ENCODE measurements at places on chromosomes 13 and 19.

DNA sequence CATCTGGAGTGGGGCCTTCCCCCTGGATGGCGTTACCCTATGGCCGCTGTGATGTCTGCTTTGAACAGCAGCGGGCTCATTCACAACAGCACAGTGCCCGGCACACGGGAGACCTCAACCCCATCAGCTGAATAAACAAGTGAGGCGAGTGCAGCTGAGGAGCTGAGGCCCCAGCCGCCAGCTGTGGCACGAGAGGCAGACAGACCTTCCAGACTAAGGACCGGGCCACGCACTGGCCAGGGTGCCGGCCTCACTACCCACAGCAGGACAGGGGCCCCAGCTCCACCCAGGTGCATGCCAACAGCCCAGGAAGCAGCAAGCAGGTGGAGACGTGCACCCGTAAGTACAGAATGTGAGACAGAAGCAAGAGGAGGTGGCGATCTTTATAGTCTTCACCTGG lies 39.6 kb downstream of the STK24 start:
- no peak for DNase-seq

DNA sequence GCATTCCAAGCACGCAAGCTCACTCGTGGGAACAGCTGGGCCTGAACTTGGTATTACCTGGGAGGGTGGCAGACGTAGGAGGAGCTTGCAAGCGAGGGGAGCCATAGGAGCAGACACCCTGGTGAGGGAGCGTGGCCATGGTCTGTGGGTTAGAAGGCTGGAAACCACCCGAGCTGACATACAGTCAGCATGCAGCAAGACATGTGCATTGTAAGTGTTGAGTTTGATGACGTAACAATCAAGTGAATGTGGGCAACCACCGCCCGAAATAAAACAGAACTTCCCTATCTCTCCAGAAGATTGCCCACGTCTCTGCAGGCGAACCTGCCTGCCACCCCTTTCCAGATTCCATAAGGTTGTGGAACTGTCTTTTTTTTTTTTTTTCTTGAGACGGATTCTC lies 26.8 kb downstream of the UBXN6 start:
- peak; percentile 41 for DNase-seq

DNA sequence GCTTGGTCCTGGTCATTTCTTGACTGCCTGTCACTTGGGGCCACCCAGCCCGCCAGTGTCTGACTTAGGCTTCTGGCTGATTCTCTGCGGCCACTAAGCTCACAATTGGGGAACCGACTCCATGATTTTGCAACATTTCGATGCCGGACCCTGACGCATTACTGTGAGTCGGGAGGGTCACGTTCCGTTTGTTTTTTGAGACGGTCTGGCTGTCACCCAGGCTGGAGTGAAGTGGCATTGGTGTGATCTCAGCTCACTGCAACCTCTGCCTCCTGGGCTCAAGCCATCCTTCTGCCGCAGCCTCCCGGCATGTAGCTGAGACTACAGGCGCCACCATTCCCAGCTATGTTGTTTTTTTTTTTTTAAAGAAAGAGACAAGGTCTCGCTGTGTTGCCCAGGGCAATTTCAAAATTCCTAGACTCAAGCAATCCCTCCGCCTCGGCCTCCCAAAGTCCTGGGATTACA lies 3.2 kb upstream of the ADAT3 start:
- no peak for DNase-seq

DNA sequence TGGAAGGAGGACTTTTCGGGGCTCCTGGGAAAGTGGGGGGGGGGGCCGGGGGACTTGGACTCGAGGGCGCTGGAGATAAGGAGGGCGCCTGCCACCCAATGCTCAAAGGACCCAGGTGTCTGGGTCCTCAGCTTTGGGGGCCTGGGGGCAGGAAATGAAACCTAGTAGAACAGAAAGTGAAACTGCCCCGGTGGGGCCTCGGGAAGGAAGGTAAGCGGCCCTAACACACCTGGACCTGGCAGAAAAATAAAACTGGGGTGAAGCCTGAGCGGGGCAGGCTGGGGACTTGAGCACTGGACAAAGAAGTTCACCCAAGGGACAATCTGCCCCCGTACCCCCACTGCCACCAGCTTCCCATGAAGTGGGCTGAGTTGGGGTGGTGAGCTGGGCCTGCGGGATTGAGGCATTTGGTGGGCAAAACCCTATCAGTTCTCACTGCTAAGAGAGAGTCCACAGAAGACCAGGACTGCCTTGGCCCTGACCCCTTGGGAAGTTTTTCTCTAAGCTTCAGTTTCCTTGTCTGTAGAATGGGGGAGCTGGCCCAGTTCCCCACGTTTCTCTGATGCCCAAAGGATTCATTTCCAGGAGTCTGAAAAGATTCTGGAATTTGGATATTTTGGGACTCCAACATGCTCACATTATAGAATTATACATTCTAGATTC lies 2.3 kb downstream of the PRKD2 start:
- DNase-seq: no peak

GRCh38 chr19:6416658-6417405 lies 7.8 kb downstream of the KHSRP start:
- no peak for DNase-seq

DNA sequence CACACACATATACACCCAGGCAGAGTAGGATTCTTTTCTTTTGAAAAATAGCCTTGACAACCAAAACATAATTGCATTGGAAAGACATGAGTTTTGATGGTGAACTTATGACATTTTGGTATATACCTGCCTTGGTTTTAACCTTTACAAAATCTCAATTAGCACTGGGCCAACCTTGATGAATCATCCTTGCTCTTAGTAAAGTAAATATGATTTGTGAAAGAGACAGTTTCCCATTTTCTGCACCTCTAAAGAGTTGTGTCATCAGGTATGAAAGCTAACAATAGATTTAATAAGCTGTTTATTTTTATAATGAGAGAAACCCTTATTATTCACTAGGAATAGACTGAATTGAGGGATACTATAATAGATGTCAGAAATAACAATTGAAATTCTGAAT lies 15.7 kb upstream of the ENOX1 start:
- DNase-seq: no peak

DNA sequence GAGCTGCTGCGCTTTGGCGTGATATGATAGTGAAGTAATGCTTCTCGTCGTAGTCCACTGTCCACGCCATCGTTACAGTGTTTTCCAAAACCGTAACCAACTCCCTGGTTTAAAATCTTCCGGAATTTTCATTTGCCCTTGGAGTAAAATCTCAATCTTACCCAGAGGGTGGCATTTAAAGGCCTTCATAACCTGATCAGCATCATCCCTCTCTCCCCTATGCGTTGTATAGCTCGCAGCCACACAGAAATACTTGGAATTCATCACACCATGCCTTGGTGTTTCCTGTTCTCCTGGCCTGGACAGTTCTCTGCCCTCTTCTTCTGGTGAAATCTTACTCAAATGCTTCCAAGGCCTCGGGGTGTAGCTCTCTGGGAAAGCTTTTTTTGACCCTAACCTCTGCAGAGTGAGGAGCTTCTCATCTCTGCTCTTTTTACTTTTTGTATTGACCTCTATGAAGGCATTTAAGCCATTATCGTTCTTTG lies 839 bp downstream of the MPHOSPH8 start:
- DNase-seq: no peak

DNA sequence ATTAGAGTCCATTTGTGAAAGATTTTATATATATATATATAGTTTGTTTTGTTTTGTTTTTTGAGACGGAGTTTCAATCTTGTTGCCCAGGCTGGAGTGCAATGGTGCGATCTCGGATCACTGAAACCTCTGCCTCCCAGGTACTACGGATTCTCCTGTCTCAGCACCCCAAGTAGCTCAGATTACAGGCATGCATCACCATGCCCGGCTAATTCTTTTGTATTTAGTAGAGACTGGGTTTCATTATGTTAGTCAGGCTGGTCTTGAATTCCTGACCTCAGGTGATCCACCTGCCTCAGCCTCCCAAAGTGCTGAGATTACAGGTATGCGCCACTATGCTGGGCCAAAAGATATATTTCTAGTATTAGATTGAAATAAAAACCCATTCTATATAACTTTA lies 4.0 kb upstream of the ZNF701 start:
- no peak for DNase-seq

DNA sequence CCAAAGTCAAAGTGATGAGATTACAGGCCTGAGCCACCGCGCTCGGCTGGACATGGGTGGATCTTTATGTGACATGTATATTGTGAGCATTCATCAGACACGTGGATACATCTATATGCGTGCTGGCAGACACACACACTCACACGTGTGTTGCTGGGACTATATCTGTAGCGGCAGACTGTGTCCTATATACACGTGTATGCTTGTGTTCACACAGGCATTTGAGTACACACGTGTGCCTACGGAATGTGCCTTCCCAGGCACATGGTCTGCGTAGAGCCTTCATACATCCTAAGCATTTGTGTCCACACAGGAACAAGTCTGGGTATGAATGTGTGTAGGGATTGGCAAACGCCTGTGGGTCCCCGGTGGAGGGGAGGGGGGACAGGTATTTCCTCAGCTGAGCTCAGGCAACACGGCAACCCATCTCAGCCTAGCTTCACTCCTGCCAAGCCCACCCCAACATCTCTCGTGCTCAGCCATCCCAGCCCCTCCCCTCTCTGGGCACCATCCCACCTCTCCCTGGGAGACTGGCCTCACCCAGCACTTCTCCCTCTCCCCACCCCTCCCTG lies 2.6 kb downstream of the UNC13A start:
- DNase-seq: no peak

DNA sequence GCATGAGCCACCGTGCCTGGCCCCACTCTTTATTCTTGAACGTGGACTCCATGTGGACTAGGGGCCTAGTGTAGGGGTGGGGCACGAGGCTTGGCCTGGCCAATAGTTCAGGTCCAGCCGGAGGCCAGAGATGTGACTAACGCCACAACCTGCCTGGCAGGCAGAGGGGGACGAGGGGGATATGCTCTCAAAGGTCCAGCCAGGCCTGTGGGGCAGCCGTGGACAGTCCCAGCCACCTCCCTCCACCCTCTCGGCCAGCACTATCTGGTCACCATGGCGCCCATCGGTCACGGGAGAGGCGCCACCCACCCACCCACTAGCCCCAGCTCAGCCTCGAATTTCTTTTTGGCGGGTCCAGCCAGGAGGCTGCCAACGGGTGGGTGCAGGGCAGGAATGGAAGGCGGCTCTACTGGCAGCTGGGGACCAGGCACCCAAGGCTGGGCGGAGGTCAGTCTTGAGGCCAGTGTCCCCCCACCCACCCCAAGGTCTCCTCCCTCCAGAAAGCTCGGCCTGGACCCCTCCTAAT lies 2.2 kb upstream of the CERS1 start:
- no peak for DNase-seq

DNA sequence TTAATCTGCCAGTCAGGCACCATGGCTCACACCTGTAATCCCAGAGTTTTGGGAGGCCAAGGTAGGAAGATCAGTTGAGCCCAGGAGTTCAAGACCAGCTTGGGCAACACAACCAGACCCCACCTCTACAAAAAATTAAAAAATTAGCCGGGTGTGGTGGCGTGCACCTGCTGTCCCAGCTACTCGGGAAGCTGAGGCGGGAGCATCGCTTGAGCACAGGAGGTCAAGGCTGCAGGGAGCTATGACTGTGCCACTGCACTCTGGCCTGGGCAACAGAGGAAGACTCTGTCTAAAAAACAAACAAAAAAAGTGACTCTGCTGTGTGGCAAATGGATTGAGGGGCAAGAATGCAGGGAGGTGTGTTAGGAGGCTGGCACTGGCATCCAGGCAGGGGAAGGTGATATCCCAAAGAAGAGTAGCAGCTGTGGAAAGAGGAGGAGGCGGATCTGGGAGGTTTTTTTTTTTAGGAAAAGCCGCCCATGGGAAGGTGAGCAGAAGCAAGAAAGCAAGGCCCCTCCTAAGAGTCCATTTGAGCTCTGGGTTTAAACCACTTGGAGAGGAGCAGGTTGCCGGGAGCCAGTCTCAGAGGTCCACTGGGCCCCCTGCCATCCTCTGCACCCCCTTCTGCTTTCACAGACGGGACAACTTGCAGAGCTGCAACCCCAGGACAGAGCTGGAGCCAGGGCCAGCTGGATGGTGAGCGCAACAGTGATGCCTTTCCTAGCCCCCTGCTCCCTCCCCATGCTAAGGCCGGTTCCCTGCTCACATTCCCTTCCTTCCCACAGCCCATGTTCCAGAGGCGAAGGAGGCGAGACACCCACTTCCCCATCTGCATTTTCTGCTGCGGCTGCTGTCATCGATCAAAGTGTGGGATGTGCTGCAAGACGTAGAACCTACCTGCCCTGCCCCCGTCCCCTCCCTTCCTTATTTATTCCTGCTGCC lies 2.1 kb downstream of the HAMP start:
- DNase-seq: no peak

- DNase-seq: no peak
Measured at GRCh38 chr19:46823049-46823448, 27.6 kb downstream of the AP2S1 start.

GRCh38 chr19:57302020-57302465 lies 18.2 kb upstream of the ZNF543 start:
- DNase-seq: no peak

DNA sequence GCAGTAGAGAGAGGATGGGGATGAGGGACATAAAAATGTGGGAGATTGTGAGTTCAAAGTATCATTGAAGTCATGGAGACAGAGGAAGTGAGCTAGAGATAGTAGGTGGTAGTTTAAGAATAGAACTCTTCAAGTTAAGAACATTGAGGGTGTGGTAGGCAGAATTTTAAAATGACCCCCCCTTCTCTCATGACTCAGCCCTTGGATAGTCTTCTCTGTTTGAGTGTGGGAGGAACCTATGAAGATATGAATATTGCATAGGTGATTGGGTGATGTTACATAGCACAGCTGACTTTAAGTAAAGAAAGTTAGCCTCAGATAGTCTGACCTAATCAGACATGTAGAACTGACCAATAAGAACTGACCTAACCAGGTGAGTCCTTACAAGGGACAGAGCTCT lies 418.6 kb downstream of the FOXO1 start:
- no peak for DNase-seq

DNA sequence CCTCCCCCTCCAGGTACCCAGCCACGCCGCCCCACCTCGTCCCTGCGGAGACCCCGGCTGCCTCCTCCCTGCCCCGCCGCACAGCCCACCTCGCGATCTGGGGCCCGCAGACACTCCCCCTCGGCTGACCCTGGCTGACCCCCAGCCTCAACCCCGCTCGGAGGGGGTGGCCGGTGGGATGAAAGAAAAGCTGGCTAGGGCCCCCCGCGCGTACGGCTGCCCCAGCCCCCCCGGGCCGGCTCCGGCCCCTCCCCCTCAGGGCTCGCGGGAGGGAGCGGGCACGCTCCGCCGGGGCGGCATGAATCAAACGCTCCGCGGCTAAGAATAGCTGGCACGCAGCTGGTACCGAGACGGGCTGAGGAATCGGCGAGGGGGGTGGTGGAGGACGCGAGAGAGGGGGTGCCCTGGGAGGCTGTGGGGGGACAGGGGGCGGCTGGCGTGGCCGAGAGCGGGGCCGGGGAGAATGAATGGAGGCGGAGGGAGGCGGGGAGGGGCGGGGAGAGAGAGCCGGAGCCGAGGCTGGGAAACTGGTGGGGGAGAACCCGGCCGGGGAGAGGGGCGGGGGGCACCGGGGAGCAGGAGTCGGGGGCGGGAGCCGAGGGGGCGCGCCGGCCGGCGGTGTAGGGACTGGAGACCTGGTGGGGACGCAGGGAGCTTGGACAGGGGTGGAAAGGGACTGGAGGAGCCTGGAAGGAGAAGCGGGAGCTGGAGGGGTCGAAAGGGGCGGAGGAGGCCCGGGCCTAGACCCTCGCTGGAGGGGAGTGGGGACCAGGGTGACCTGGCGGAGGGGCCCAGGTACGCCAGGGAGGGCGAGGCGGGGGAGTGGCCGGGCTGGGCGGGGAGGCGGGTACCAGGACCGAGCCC lies 1.1 kb downstream of the SHANK1 start:
- no peak for DNase-seq

- DNase-seq: no peak
Measured at GRCh38 chr13:48629277-48629676, 24.5 kb upstream of the CYSLTR2 start.

- no peak for DNase-seq
Measured at GRCh38 chr19:48966541-48967345, 1.6 kb downstream of the FTL start.

- no peak for DNase-seq
Measured at GRCh38 chr13:48490241-48490640, 42.6 kb downstream of the RCBTB2 start.
